ENCODE measurements at places on chromosomes 1 and 21.

- H3K4me1 ChIP-seq: no peaks in the 10 kb centered on the region
- H3K27ac ChIP-seq: no peak overlapping the region
- peaks cover 2% of the 10 kb centered on the region for H3K27me3 ChIP-seq
- no peak for DNase-seq
- peaks cover 2% of the 10 kb centered on the region for H3K36me3 ChIP-seq
Observed at GRCh38 chr1:208054485-208054884, 143.6 kb upstream of the CD34 start.

DNA sequence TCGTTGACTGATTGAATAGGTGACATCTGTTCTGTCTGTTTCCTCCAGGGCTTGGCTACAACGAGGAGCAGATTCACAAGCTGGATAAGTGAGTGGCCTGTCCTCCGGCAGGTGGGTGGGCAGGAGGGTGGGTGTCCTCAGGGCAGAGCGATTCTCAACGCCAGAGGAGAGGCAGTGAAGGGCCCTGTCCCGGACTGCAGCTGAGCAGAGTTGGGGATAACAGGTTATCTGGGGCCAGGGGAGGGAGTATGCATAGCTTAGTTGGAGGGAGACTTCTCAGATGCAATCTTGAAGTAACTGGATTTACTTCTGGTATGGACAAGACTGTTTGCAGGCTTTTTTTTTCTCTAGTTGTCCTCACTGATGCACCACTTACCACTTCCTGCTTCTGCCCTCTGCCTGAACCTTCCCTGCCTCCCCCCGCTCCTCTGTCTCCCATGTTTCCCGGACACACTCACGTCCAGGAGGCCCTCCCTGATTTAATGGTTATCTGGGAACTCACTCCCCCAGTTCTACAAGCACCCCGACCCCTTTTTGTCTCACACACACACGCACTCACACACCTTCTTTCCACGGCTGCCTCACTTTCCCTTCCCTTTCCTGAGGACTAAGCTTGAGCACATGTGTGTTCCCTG lies 16.4 kb upstream of the RASSF5 start:
- peaks cover 15% of the 10 kb centered on the region for H3K36me3 ChIP-seq
- no peak overlapping the region for H3K4me3 ChIP-seq
- DNase-seq: no peak
- H3K4me1 ChIP-seq: peaks cover under 1% of the 10 kb centered on the region

GRCh38 chr1:99919220-99919619 lies 50.6 kb upstream of the SLC35A3 start:
- H3K27me3 ChIP-seq: no peaks in the 10 kb centered on the region
- H3K4me1 ChIP-seq: peaks cover 3% of the 10 kb centered on the region
- peaks cover 57% of the 10 kb centered on the region for H3K36me3 ChIP-seq
- no peak for DNase-seq
- no peak overlapping the region for H3K4me3 ChIP-seq

- no peak overlapping the region for H3K4me3 ChIP-seq
- peaks cover 2% of the 10 kb centered on the region for H3K4me1 ChIP-seq
- no peaks in the 10 kb centered on the region for H3K27me3 ChIP-seq
- H3K27ac ChIP-seq: no peak overlapping the region
- no peak for DNase-seq
Observed at GRCh38 chr1:14784790-14785773, 186.6 kb downstream of the KAZN start.

DNA sequence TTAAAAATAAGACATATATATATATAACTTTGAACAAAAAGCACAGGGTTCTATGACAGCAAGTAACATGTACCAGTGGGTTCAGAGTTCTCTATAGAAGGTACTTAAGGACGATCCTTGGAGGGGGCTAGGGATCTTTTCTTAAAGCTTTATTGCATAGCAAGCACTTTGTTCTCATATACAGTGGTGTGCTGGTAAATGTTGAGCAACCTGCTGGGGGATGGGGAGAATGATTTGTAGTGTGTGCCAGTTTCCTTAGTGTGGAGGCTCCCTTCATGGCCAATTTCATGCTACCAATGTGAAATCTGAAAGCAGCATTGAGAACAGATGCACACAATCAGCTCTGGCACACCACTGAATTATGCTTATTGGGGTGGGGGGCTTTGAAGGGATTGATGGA lies 69.5 kb upstream of the NFASC start:
- no peak for DNase-seq
- H3K36me3 ChIP-seq: no peaks in the 10 kb centered on the region
- H3K4me1 ChIP-seq: peaks cover 16% of the 10 kb centered on the region
- H3K27ac ChIP-seq: no peak overlapping the region
- H3K4me3 ChIP-seq: no peak overlapping the region
- H3K27me3 ChIP-seq: no peaks in the 10 kb centered on the region

DNA sequence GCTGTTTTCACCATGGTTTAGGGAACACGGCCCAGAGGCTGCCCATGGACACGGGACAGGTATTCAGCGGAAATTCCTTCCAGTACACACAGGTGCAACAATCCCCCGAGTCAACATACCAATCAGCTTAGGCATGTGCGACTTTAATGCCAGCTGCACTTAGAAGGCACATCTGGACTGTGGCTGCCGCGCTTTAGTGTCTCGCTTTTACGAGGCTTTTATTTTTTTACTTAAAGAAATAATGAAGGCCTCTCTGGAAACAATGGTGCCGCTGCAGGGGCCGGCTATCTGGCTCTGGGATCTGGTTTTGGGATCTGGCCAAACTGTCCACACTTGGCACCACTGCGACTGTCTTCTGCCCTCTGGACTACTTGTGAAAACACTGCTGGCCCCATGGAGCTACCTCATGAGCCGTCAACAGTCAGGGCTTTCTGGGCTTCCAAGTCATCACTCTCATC lies 55.5 kb downstream of the SLC66A1 start:
- H3K27ac ChIP-seq: peak overlapping the region; percentile 88
- peaks cover 50% of the 10 kb centered on the region for H3K36me3 ChIP-seq
- no peak for DNase-seq
- peaks cover 82% of the 10 kb centered on the region for H3K4me1 ChIP-seq
- H3K27me3 ChIP-seq: no peaks in the 10 kb centered on the region
- H3K4me3 ChIP-seq: no peak overlapping the region

DNA sequence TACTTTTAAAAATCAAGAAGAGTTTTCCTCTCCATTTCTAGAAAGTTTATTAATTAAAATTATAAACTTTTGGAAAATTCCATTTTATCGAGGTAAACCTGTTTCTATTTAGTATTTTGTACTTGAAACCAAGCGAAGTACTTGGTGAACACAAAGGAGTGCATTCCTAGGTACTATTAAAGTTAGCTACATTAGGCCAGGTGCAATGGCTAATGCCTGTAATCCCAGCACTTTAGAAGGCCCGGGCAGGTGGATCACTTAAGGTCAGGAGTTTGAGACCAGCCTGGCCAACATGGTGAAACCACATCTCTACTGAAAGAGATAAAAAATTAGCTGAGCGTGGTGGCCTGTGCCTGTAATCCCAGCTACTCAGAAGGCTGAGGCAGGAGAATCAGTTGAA lies 292.2 kb downstream of the NTNG1 start:
- H3K4me3 ChIP-seq: no peak overlapping the region
- H3K27ac ChIP-seq: no peak overlapping the region
- peaks cover 8% of the 10 kb centered on the region for H3K27me3 ChIP-seq
- no peaks in the 10 kb centered on the region for H3K36me3 ChIP-seq
- peaks cover 14% of the 10 kb centered on the region for H3K4me1 ChIP-seq

DNA sequence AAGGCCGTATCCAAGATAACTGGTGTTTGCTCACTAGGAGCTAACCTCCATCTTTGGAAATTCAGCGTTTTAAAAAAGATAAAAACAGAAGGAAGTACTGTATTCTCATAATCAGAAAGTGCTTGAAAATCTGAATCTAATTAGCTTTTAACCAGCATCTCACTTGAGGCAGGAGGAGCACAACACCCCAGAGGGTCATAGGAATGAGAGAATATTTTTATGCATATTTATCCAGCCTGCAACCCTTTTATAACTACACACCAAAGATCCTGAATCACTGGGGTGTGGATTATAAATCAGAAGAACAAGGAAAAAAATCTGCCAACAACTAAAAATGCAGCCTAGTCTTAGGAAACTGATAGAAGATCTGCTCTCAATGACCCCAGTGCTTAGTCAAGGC lies 68.0 kb upstream of the PTCH2 start:
- no peak overlapping the region for H3K27ac ChIP-seq
- H3K4me1 ChIP-seq: no peaks in the 10 kb centered on the region
- H3K27me3 ChIP-seq: no peaks in the 10 kb centered on the region
- H3K4me3 ChIP-seq: no peak overlapping the region
- peaks cover 41% of the 10 kb centered on the region for H3K36me3 ChIP-seq

GRCh38 chr1:162025541-162025940 lies 1.9 kb upstream of the OLFML2B start:
- H3K4me1 ChIP-seq: peaks cover 9% of the 10 kb centered on the region
- no peak overlapping the region for H3K4me3 ChIP-seq
- peaks cover 22% of the 10 kb centered on the region for H3K27me3 ChIP-seq
